ENCODE measurements at places on chromosomes 1 and 21.

DNA sequence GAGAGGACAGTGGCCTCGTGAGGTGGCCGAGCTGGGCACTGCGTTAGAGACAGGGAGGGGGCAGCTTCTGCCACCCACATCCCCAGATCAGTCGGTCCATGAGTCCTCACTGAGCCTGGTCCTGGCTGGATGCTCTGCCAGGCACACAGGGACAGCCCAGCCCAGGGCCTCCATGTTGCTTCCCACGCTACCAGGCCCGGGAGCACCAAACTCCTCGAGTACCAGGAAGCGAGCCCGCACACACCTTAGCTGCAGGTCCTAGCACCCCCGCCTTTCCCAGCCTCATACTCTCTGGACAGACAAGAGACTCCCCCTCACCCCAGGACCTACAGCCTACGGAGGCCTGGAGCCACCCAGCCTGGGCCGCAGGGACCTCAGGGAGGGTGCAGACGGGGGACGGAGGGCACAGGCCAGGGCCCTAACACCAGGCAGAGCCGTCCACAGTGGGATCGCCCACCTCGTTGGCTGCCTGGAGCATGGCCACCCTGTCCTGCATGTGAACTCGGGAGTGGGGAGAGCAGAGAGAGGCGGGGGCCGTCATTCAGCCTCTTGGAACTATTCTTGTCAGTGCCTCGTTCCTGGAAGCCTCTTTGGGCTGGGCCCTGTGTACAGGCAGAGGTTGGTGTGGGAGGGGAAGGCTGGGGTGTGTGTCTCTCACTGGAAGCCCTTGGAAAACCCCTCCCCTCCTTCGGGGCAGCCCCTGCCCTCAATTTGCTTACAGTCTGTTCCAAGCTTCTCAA is 90.9 kb upstream of the RUNX3 start:
- DNase-seq: no peak

- DNase-seq: no peak
Observed at GRCh38 chr1:196302420-196302819, 305.8 kb downstream of the KCNT2 start.

GRCh38 chr1:173422456-173422976 is 54.6 kb upstream of the PRDX6 start:
- DNase-seq: no peak

DNA sequence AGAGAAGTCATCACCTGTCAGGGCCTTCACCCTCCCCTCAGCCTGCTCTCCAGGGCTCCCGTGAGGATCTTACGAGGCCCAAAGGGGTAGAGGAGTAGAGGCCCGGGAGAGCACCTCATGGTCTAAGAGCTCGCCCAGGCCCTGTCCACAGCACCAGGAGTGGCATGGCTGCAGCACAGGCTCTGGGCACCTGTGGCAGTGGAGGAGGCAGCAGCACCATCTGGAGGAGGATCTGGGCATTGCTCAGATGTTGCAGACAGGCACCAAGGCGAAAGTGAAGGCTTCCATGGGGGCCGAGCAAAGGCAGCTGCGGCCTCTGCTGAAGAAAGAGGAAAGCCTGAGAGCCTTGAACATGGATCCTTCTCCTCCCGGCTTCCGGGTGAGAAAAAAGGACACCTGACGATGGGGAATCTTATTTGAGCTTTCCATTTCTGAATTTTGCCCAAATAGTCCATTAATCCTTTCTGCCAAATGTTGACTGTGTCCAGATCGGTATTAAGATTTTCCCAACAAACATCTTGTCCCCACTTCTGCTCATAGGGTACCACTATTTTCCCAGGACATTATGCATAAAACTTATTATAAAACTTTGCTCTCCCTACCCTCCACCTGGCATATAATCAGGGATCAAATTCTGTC is 604.7 kb downstream of the PTPRC start:
- no peak for DNase-seq

DNA sequence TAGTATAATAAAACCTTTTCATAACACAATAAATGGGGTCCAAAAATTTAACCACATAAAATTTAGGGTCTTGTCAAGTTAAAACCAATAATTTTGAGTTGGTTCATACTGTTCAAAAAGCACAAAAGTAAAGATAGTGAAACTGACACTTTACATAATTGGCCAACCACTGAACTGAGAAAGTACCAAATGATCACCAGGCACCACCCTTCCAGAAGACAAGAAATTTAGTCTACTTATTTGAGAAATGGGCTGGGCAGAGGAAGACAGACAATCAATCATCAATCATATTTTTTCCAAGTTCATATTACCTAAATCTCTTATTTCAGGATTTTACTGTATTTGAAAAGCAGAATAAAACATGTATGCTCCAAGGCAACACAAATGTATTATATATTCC is 6.5 kb upstream of the GOLPH3L start:
- DNase-seq: no peak

DNA sequence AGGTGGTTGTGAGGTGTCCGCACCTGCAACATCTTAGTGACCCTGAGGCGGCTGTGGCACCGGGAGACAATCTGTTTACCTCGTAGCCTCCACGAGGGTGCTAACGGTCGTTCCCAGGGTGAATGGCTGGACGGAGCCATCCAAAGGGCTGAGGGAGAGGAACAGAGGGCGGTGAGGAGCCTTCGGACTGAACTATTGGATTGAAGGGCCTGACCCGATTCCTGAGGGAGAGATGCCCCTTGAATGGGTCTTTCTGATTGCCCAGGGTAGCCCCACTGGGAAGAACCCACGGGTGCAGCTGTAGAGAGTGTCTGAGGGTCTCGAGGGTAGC is 2.3 kb downstream of the NR5A2 start:
- DNase-seq: no peak

- no peak for DNase-seq
Observed at GRCh38 chr1:234135501-234135900, 231.0 kb downstream of the SLC35F3 start.

GRCh38 chr21:46168659-46169386 is 13.4 kb upstream of the FTCD start:
- DNase-seq: no peak

DNA sequence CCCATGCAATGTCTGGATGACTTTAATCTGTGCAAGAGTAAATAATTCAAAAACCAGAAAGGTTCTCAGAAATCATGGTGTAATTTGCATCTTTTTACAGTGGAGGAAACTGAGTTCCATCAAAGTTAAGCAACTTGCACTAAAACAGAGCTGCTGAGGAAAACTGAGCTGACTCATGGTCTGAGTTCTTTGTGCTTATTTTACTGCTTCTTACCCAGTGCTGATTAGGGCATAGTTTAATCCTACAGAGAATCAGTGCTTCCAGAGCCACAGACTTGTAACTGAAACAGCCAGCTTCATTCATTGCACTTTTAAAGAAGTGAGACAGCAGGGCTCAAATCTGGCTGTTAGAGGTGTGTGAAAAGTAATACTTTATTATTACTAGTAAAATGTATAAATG is 10.9 kb upstream of the RWDD3 start:
- DNase-seq: no peak

DNA sequence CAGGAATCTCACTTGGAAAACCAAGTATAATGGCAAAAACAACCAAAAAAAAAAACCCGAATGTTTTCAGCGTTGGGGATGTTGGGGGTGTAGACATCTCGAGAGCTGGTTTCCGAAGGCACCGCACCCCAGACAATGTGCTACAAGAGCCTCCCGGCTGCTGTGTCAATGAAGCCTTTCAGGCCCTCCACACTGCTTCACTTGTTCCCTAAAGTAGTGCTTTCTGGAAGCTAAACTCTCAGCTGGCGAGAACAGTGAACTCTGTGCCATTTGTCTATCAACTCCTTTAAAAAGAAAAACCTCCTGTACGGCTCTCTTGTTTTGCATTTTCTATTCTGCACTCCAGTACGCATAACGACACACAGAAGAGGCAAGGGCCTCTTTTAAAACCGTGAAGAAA is 32.5 kb downstream of the PLEKHO1 start:
- DNase-seq: no peak

- DNase-seq: no peak
Observed at GRCh38 chr1:15618655-15619525, 1.6 kb downstream of the DDI2 start.

DNA sequence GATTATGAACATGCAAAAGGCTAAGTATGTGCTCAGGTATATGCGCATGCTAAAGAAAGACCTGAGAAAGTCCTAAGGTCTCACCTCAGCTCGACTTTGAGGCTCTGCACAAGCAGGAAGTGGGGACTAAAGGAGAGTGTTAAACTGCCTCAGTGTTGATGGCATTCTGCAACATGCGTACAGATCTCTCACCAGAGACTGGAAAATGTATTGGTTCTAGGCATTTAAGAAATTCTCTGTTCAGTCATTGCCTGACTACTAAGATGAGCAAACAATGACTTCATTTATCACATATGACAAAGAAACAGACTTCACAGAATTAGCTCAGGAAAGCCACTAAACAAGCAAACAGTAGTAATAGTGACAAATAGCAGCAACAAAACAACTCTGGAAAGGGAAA is 90.8 kb downstream of the USH2A start:
- DNase-seq: no peak
